ENCODE measurements at places on chromosomes 5 and 9.

DNA sequence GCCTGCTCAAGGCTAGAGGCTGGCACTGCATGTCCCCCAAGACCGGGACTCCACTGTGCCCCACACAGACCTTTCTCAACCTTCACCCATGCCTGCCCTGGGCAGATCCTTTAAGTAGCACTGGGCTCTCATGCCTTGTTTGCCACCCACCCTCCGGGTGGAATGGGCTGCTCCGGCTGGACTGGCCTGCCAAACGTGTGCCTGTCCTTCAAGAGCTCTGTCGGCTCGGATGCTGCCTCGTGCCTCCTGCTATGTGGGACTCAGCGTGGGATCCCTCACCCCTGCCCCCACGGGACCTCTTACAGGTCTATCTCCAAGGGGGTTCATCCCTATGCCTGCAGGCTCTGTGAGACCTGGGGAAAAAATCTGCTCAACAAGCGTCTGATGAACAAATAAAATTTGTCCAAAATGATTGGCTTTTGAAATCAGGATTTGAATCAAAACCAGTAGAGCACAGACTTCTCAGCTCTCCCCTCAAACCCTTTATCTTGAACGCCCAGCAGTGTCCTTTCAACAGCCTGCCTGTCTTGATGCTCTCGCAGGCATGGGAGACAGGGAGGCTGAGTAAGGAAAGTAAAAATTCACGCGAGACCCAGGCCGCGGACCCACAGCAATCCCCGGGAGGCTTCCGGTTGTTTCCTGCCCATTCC, 56.3 kb downstream of the CRB2 start:
- DNase-seq: no peak

DNA sequence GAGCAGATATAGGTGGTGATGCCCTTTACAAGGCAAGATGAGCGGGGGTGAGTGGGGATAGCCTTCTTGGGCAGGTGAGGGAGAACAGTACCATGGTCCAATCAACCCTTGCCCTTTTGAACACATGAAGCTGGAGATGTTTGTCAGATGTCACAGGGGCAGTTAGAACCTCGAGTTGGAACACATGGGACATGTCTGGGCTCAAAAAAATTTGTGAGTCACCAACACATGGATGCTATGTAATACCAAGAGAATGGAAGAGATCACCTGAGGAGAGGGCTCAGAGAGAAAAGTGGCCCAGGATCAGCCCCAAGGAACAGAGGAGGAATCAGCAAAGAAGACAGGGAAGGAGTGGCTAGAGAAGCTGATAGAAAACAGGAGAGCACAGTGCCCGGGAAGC, 4.7 kb downstream of the PHYKPL start:
- DNase-seq: no peak

DNA sequence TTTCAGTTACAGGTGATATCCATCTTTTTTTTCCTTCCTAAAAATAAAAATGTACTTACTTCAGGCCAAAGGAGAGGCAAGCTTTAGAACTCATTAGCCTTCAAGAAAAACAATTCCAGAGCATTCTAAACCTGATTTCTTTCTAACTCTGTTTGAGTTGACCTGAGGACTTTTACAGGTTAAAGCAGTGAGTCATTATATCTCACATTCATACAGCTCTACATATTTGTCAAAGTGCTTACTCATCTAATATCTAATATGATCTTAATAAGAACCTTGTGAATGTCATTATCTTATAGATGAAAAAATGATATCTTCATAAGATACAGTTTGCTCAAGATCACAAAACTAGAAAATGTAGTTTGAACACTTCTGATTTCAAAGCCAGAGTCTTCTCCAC, 149.2 kb upstream of the CDKN2B start:
- DNase-seq: no peak

- no peak for DNase-seq
These were observed 9.8 kb downstream of the INPP5E start for GRCh38 chr9:136429683-136430491.

Data from EH (cell line).